Thoracic aorta (tissue), 2 donors: ENCODE measurements at places on chromosomes 13 and 19. TPM values are rescaled to one million over a fixed set of nuclear protein-coding genes. Genes with fewer than 3 reads are reported as not detected.
A peak's percentile ranks its signal among the peaks of the same experiment; 100 is the strongest.

KCNN4 gene
- total RNA-seq: 3.5 TPM

ATP4A gene
- total RNA-seq: 0.35 TPM

KIR2DL3 gene
- not detected for total RNA-seq

NCR1 gene
- total RNA-seq: 2.2 TPM

TMC4 gene
- 7.8 TPM for total RNA-seq

PEG3 gene
- 11.6 TPM for total RNA-seq

- H3K4me1 ChIP-seq: peaks cover 7% of the 10 kb centered on the region
- H3K36me3 ChIP-seq: no peaks in the 10 kb centered on the region
- H3K27ac ChIP-seq: no peak overlapping the region
Measured at GRCh38 chr13:73722120-73722519, 412.1 kb downstream of the KLF12 start.

GRCh38 chr13:99255271-99255670 lies 2.9 kb downstream of the GPR18 start:
- H3K4me3 ChIP-seq: no peak overlapping the region
- no peaks in the 10 kb centered on the region for H3K27me3 ChIP-seq
- H3K27ac ChIP-seq: no peak overlapping the region
- DNase-seq: no peak
- H3K4me1 ChIP-seq: peaks cover 4% of the 10 kb centered on the region
- no peaks in the 10 kb centered on the region for H3K36me3 ChIP-seq

GRCh38 chr13:24625870-24626849 lies 54.0 kb upstream of the ATP12A start:
- H3K27me3 ChIP-seq: no peaks in the 10 kb centered on the region
- H3K36me3 ChIP-seq: no peaks in the 10 kb centered on the region
- DNase-seq: no peak
- no peak overlapping the region for H3K27ac ChIP-seq
- no peaks in the 10 kb centered on the region for H3K4me1 ChIP-seq

DNA sequence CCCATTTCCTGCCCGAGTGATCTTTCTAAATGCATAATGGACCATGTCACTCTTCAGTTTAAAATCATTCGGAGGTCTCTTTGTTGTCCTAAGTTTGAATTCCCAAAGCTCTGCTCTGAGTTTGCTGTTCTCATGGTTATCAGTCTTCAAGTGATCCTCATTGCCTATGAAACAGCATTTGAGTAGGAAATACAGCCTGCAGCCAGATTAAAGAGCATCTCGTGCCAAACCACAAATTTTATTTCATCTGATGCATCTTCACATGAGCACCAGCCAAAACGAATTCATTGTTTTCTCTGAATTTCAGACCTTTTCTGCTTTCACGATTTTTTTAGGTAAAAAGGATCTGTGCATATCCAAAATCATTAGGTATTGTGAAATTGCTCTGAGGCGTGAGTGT lies 299.6 kb downstream of the TDRD3 start:
- no peak for DNase-seq
- no peaks in the 10 kb centered on the region for H3K4me1 ChIP-seq
- H3K27ac ChIP-seq: no peak overlapping the region
- no peaks in the 10 kb centered on the region for H3K27me3 ChIP-seq
- H3K4me3 ChIP-seq: no peak overlapping the region

DNA sequence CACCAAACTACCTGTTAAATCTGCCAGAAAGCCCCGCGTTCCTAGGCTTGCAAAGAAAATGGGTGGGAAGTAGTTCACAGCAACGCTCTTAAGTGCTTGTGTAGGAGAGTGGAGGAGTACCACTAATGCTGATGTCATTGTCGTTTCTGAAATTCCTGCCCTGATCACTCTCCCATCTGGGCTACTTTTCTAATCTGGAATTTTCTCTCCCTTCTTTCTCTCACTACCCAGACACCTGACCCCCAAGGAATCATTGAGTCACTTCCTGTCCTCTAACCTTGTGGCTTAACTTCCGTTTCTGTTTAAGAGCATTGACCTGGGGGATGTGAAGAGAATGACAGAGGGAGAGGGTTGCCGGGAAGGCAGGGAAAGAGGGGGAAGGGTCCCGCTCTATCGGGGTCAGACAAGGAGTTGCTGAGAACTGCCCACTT lies 98.7 kb downstream of the STARD13 start:
- H3K4me3 ChIP-seq: peak overlapping the region; percentile 24
- no peaks in the 10 kb centered on the region for H3K36me3 ChIP-seq
- no peaks in the 10 kb centered on the region for H3K27me3 ChIP-seq
- H3K27ac ChIP-seq: peak overlapping the region; percentile 4

- no peak for DNase-seq
- H3K27me3 ChIP-seq: no peaks in the 10 kb centered on the region
- no peak overlapping the region for H3K27ac ChIP-seq
- no peaks in the 10 kb centered on the region for H3K36me3 ChIP-seq
Measured at GRCh38 chr13:80054806-80055205, 286.1 kb downstream of the SPRY2 start.

GRCh38 chr13:66644855-66645460 lies 585.2 kb downstream of the PCDH9 start:
- H3K36me3 ChIP-seq: no peaks in the 10 kb centered on the region
- H3K4me3 ChIP-seq: no peak overlapping the region
- H3K4me1 ChIP-seq: no peaks in the 10 kb centered on the region
- H3K27ac ChIP-seq: no peak overlapping the region
- DNase-seq: no peak

- peaks cover 8% of the 10 kb centered on the region for H3K4me1 ChIP-seq
- H3K27me3 ChIP-seq: peaks cover 6% of the 10 kb centered on the region
- H3K36me3 ChIP-seq: no peaks in the 10 kb centered on the region
- DNase-seq: no peak
Measured at GRCh38 chr19:497869-498510, 1.7 kb downstream of the MADCAM1 start.

GRCh38 chr19:10499550-10500246 lies 3.5 kb downstream of the KEAP1 start:
- H3K36me3 ChIP-seq: peaks cover 20% of the 10 kb centered on the region
- H3K27ac ChIP-seq: no peak overlapping the region
- no peak overlapping the region for H3K4me3 ChIP-seq
- no peaks in the 10 kb centered on the region for H3K27me3 ChIP-seq
- peaks cover 41% of the 10 kb centered on the region for H3K4me1 ChIP-seq

DNA sequence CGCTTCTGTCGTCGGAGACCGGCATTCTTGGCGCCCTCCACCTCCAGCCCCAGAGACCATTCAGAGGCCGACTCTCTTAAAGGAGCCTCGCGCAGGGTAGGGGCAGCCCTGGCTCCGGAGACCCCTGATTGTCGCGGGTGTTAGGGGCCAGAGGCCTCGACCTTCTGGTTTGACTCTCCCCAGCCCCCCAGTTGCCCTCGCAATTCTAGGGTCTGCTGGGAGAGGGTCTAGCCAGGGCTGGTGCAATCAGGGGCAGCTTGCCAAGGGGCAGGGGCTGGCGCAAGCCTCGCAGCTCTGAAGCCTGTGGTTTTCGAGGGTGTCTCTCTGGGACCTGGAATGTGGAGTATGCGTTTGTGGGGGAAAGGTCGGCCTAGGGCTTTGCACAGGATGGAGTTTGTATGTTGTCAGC lies 1.6 kb upstream of the SLC7A10 start:
- H3K27ac ChIP-seq: no peak overlapping the region
- no peaks in the 10 kb centered on the region for H3K4me1 ChIP-seq
- H3K27me3 ChIP-seq: peaks cover 10% of the 10 kb centered on the region
- H3K4me3 ChIP-seq: peak overlapping the region; percentile 48
- H3K36me3 ChIP-seq: no peaks in the 10 kb centered on the region

- H3K36me3 ChIP-seq: no peaks in the 10 kb centered on the region
- no peak overlapping the region for H3K27ac ChIP-seq
- peaks cover 59% of the 10 kb centered on the region for H3K4me1 ChIP-seq
Measured at GRCh38 chr13:40652588-40652940, 13.9 kb downstream of the FOXO1 start.

DNA sequence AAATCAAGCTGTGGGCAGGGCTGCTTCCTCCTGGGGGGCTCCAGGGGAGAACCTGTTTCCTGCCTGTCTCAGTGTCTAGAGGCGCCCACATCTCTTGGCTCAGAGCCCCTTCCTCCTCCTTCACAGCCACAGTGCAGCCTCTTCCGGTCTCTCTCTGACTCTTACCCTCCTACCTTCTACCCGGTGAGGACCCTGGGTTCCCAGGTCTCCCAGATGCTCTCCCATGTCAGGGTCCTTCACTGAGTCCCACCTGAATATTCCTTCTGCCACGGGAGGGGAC lies 153.1 kb downstream of the KDM4B start:
- H3K27ac ChIP-seq: no peak overlapping the region
- H3K4me3 ChIP-seq: no peak overlapping the region
- peaks cover 21% of the 10 kb centered on the region for H3K4me1 ChIP-seq
- DNase-seq: no peak
- no peaks in the 10 kb centered on the region for H3K27me3 ChIP-seq
- H3K36me3 ChIP-seq: peaks cover 27% of the 10 kb centered on the region

- H3K27me3 ChIP-seq: no peaks in the 10 kb centered on the region
- no peak overlapping the region for H3K4me3 ChIP-seq
- no peak overlapping the region for H3K27ac ChIP-seq
- peaks cover 9% of the 10 kb centered on the region for H3K4me1 ChIP-seq
- no peaks in the 10 kb centered on the region for H3K36me3 ChIP-seq
Measured at GRCh38 chr13:44364345-44365000, 9.2 kb upstream of the SERP2 start.
